ENCODE measurements at places on chromosomes 6 and 20. TPM values are rescaled to one million over a fixed set of nuclear protein-coding genes. Genes with fewer than 3 reads are reported as not detected.

Gene RNGTT
- 4.0 TPM for polyA plus RNA-seq

Gene MATN4
- polyA plus RNA-seq: not detected

Gene TREML2
- 0.27 TPM for polyA plus RNA-seq

Gene HLA-DRB1
- 217 TPM for polyA plus RNA-seq

Gene PLN
- polyA plus RNA-seq: 0.67 TPM

Gene FOXO3
- 40.4 TPM for polyA plus RNA-seq

Gene TRDN
- polyA plus RNA-seq: 0.38 TPM

Gene SOX18
- 0.67 TPM for polyA plus RNA-seq

Gene ANKRD66
- polyA plus RNA-seq: not detected

Gene CPXM1
- polyA plus RNA-seq: not detected

GRCh38 chr6:41929924-41930323 is 8.6 kb downstream of the BYSL start:
- DNase-seq: no peak

GRCh38 chr6:4313044-4313686 is 177.8 kb upstream of the ECI2 start:
- no peak for DNase-seq

DNA sequence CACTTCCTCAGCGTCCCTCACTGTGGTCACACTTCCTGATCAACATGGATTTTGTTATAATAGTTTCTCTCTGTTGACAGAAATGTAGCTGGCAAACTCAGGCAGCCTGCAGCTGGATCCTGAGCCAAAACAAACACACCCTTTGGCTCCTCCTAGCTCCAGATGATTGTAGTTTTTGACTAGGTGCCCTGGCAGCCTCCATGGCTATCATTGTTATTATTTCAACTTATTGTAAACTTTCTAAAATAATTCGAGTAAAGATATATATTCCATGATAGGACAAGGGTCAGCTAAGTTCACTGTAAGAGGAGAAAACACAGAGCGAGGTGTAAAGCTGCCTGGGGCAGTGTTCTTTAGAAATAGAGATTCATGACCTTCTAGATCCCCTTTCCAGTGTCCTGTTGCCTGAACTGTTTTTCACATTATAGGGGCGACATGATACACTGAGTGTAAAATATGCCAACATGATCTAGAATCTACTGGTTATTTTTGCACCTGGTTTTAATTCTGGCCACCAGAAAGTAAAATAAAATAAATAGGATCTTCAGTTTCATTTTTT is 98.2 kb upstream of the HDGFL1 start:
- DNase-seq: peak; percentile 49

DNA sequence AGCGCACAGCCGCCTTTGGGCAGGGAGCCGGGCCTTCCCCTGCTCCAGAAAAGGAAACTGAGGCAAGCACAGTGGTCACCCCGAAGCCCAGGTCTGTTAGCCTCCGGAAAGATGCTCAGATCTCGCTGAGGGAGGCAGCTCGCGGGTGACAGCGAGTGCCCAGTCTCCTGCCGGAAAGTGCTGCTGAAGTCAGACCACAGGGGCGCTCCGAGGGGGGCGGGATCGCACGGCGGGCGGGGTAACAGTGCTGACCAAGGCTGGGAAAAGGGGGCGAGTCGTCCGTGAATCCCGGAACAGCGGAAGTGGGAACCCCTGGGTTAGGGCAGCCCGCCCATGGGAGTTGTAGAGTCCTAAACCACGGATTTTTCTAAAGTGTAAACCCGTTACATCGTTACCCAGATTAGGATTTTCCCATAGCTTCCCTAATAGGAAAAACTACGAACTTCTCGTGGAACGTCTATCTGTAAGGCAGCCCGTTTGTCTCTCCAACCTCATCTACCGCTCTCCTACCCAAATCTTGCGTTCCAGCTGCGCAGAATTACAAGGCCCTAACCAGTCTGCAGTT is 504 bp downstream of the VPS16 start:
- peak; percentile 69 for DNase-seq

- peak; percentile 57 for DNase-seq
These were observed 1.6 kb downstream of the ZMYND8 start for GRCh38 chr20:47354714-47355488.

GRCh38 chr6:79038061-79038460 is 40.0 kb downstream of the PHIP start:
- no peak for DNase-seq

GRCh38 chr6:134909701-134910592 is 40.0 kb downstream of the ALDH8A1 start:
- DNase-seq: no peak

DNA sequence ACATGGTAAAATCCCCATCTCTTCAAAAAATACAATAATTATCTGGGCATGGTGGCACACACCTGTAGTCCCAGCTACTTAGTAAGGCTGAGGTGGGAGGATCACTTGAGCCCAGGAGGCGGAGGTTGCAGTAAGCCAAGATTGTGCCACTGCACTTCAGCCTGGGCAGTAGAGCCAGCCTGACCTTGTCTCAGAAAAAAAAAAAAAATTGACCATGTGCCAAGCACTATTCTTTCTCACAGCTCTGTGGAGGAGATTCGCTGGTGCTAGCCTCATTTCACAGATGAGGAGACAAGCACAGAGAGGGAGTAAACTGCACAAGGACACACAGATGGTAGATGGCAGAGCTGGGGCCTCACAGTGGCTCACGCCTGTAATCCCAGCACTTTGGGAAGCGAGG is 131.8 kb upstream of the JARID2 start:
- DNase-seq: no peak

- peak; percentile 60 for DNase-seq
These were observed 216.2 kb downstream of the NFATC2 start for GRCh38 chr20:51326201-51326819.

- no peak for DNase-seq
These were observed 106.3 kb downstream of the GFRAL start for GRCh38 chr6:55433446-55434130.

- peak; percentile 42 for DNase-seq
These were observed 466.9 kb upstream of the NRSN1 start for GRCh38 chr6:23659125-23659524.

DNA sequence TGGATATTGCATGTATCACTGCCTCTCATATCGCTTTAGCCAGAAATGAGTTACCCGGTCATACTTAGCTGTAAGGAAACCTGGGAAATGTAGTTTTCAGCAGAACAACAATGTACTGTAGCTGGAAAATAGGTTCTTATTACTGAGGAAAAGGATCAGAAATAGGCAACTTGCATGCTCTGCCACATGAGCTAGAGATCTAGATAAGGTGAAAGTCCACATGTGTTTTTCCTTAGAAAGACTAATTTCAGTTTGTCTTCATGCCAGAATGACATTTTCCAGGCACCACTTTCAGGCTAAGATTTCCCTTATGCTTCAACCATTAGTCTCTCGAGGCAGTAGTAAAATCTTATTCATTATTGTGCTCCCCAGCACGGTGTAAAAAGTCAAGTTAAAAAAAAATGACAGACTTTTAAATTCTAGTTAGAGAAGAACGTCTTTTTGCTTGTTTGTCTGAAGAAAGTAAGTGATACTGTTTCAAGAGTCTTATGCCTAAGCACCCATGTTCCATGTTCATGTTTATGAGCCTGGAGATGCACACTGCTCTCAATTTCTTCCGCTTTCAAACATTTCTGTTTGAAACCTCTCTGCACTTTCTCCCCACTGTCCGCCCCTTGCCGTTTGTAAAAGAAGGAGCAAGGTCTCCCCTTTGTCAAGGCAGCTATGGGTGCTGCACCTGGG is 67.6 kb downstream of the ZNF831 start:
- DNase-seq: no peak

DNA sequence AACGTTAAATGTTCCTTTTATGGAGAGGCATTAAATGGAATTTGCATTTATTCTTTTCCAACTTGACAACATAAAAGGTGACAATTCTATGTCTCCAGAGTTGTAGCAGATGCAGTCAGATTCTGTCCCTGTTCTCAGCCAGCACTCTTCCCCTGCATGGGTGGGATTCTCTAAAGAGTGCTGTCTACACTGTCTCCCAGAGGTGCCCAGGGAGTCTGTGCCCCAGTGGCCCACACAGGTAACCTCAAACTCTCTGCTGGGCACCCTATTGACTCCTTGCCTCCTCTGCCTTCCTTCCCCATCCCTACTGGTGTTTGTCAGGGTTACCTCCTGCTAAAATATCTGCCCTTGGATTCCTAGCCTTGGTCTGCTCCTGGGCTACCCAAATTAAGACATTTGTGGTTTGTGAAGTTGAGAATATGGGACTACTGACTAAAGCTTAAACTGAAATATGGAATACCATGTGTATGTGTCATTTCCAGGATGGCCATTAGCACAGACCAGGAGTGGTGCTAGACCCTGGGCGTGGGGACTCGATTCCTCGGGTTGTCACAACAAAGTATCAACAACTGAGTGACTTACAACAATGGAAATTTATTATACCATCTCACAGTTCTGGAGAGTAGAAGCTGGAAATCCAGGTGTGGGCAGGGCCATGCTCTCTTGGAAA is 284.7 kb downstream of the CDH26 start:
- no peak for DNase-seq

DNA sequence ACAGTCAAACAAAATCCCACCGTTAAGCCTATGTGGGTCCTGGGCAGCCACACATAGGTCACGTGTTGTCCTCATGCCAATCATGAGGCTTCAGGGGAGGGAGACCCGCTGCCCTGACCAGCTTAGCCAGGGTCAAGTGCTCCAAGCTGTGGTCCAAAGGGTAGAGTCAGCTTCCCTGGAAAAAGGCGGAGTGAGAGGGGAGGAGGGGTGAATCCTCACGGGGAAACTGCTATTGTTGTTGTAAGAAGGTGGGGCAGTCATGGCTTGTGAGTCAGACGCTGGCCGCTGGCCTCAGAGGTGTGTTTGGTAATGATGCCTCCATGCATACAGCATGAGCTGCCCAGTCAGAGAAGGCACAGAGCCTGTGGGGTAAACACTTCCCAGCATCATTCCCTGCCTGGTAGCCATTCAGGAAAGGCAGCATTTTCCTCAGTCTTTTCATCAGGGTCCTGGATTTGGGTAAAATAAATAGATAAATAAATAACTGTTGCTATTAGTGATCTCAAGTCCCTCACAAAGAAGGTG is 8.7 kb downstream of the CST3 start:
- DNase-seq: peak; percentile 66

- no peak for DNase-seq
These were observed 21.2 kb upstream of the CCN6 start for GRCh38 chr6:112032728-112033127.

DNA sequence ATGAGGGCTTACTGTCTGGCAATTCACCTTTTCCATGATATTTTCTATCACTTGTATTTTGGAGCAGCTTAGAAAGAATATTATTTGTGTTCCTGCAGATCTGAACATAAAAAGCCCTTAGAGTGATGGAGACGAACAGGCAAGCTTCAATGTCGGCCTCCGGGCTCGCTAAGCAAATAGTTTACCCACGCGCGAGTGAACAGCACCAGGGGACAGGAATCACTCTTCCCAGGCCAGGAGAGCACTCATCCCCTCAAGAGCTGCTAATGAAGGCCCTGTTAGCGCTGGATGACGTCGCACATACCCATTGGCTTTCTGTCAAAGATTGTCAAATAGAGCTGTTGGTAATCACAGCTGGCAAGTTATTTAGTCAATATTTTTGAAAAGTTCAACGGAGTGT is 395.7 kb downstream of the ZFAND3 start:
- no peak for DNase-seq

GRCh38 chr6:149037051-149037671 is 280.4 kb upstream of the TAB2 start:
- DNase-seq: peak; percentile 23

GRCh38 chr20:47438464-47439381 is 63.0 kb upstream of the NCOA3 start:
- DNase-seq: peak; percentile 72

DNA sequence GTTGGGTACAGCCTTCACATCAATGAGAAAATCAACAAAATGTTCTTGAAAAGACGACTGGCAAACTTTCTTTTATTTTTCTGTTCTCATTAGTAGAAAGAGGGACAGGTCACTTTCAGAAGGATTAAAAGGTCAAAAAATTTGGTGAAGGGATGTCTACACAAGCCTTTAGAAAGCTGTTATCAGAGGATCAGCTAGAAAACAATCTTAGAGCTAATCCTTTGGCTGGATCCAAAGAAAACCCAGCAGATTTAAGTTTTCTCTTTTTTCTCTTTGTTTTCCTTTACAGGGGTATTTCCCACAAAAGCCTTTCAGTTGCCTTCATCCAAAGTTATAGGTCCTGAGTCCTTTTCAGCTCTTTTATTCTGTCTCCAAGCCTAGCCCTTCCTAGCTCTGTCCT is 57.3 kb upstream of the EDN1 start:
- no peak for DNase-seq

All from small intestine (tissue), 16 donors.